Activated CD4-positive, alpha-beta T cell treated with anti-CD3 and anti-CD28 coated beads, Interleukin-2, Interleukin-4, amounts not matched to agents 100 ng/mL and 50 ng/mL, durations not matched to agents 16 hours and 8 hours (primary cell): ENCODE measurements at places on chromosomes 16 and 17.

- no peak for DNase-seq
Observed at GRCh38 chr16:87216841-87217275, 100.3 kb downstream of the C16orf95 start.

- peak; percentile 65 for DNase-seq
Observed at GRCh38 chr16:69338557-69339288, 641 bp downstream of the COG8 start.

GRCh38 chr16:11326084-11326736 is 19.0 kb upstream of the RMI2 start:
- DNase-seq: no peak

- DNase-seq: no peak
Observed at GRCh38 chr16:15972046-15972868, 22.8 kb downstream of the ABCC1 start.

GRCh38 chr17:50928646-50929045 is 62.5 kb upstream of the TOB1 start:
- DNase-seq: no peak

GRCh38 chr17:63984651-63985386 is 12.1 kb upstream of the SCN4A start:
- peak; percentile 68 for DNase-seq

GRCh38 chr16:51825779-51826178 is 674.7 kb upstream of the SALL1 start:
- no peak for DNase-seq

DNA sequence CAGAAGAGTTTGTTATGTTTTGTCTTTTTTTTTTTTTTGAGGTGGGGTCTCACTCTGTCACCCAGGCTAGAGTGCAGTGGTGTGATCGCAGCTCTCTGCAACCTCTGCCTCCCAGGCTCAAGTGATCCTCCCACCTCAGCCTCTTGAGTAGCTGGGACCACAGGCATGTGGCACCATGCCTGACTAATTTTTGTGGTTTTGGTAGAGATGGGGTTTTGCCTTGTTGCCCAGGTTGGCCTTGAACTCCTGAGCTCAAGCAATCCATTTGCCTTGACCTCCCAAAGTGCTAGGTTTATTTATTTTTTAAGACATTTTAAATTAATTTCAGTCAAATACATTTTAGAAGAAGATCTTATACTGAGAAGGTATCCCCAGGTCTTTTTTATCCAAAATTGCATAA is 366.7 kb downstream of the KCNJ2 start:
- no peak for DNase-seq

- DNase-seq: no peak
Observed at GRCh38 chr17:37710344-37710886, 34.4 kb downstream of the HNF1B start.

DNA sequence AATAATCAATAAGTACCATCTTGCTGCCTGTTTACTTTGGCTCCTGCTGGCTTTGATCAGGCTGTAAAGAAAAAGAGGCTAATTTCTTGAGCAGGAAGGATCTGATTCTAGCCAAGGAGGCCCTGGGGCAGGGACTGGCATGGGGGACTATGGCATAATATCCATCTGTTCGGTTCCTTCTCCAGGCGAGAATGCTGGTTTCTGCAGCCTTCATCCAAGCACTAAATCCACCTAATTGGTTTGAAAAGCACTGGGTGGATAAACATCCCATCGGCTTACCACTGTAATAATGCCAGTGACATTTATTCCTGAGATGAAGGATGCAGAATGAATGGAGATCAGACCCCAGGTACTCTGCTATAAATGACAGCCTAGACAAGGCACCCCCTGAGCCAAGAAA is 180.0 kb upstream of the ASIC2 start:
- no peak for DNase-seq

DNA sequence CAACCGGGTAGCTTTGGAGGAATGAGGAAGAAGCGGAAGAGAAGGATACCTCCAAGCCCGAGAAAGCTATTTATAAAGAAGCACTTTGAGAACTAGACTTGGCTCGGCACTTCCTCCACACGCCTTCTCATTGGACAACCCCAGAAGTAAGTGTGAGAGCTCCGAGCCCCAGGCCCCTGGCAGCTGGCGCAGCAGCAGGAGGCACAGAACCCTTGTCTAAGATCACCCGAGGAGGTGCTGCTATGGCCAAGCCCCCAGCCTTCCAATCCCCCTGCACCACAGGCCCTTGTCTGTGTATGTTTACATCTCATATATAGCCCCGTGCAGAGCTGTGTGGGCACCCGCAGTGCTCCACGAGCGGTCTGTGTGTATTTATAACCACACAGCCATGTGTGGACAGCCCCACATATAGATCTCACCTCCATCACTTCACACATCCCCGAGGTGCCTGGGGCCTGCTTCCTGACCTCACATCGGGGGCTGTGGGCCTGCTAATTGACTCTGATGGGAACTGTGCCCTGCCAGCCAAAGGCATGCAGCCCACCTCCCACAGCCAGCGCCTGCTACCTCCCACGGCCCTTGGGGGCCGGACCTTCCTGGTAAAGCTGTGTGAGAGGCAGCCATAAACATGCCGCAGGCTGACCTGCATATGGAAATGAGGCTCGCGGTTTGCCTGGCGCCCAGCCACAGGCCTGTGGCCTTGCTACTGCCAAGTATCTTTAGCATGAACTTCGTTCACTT is 96.1 kb downstream of the C17orf67 start:
- DNase-seq: no peak

GRCh38 chr17:13862346-13862745 is 207.0 kb upstream of the COX10 start:
- DNase-seq: no peak

DNA sequence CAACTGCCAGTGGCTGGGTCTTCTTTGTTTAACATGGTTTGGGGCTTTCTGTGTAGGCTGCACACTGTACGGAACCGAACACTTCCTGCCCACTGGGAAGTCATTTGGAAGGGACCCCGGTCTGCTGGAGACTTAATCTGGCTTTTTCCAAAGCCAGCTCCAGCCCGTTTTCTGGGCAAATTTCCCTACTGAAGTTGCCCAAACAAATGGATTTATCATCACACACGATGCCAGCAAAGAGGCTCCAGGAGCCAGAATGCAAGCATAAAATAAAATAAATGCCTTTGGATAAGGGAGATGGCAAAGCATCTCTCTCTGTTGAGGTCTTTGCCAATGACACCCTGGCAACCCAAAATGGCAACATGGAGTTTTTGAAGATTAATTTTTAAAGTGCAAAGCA is 259.9 kb upstream of the IRX3 start:
- no peak for DNase-seq

GRCh38 chr17:54408731-54409130 is 491.9 kb upstream of the TOM1L1 start:
- no peak for DNase-seq

GRCh38 chr17:10984220-10984619 is 146.3 kb upstream of the PIRT start:
- no peak for DNase-seq

DNA sequence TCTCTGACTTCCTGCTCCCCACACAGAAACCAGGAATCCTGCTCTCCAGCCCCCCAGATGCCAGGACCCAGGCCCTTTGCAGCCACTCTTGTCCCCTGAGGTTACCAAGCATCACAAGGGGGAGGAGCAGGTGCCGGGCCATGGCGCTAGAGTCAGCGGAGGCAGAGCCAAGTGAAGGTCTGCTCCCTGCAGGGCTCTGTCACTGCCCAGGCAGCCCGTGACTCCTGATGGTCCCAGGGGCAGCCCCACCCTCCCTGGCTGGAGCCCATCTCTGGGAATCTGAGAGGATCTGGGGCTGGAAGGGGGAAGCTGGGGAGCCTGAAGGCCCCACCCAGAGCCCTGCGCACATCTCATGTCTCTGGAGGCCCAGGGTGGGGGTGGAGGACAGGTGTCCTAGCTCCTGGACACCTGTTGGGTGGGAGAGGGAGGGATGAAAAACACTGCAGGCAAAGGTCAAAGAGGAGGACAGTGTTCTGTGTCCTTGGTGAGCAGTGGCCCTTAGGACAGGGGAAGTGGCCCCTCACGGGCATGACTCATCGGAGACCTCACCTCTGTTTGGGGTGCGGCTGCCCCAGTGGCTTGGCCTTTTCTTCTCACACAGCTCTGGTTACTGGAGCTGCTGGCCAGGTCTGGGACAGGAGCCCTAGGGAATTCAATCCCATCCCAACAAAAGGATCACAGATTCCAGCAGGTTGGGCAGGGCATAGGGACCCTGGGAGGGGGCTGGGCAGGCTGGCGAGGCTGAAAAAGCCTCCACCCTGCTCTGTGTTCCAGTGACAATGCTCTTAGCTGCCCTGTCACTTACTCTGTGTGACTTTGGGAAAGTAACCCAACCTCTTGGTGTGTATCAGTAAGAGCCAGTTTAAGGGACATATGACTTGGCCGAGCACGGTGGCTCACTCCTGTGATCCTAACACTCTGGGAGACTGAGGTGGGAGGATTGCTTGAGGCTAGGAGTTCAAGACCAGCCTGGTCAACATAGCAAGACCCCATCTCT is at the start of gene PRSS36:
TSS of gene PRSS36 (minus strand) at position 173 of the 997 bp plus-strand sequence. CDS start at position 142, 31 bp downstream.
- DNase-seq: no peak

DNA sequence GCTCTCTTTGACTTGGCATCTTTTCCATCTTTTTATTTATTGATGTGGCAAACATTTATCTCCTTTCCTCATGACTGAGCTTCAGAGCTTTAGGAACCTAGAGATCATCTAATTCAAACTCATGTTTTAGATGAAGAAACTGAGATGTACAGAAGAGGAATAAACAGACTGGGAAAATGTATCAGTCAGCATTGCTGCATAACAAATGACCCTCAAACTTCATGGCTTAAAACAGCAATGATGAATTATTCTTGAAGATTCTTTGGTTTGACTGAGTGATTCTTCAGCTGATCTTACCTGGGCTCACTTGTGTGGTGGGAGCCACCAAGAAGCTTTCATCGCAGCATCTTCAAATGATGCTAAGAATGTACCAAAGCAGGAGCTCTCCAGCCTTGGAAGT is 44.0 kb upstream of the IRF8 start:
- DNase-seq: no peak

GRCh38 chr17:63039899-63040602 is 74.0 kb downstream of the TANC2 start:
- DNase-seq: peak; percentile 22

DNA sequence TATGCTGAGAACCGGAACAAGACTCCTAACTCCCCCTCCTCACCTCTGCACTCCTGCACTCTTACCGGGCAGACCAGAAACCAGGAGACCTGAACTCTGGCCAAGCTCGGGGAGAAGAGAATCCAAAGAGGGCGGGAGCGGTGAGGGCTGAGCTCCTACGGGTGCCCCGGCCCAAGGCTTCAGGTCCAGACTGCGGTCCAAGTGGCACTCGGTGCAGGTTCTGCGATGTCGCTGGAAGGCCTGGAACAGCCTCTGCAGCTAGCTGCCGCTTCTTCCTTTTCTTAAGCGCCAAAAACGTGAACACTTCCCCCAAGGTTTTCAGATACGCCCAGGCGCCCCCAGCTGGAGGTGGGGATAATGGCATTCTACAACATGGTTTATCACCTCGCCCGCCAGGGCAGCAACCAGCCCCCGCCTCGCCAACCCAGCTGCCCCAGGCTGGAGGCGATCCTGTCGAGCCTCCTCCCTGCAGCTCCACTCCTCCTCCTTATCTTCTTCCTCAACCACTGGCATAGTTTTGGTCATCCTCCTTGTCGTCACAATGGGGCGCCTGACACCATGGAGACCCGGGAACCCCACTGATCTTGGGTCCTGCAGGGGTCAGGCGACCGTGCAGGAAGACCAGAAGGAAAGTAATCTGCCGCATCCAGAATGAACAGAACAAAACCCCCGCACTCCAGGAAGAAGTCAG is 1735.9 kb downstream of the TP53TG3F start:
- DNase-seq: no peak

- DNase-seq: peak; percentile 11
Observed at GRCh38 chr17:32596628-32597027, 109.8 kb downstream of the CDK5R1 start.

- DNase-seq: peak; percentile 45
Observed at GRCh38 chr16:50313596-50314478, 47.5 kb downstream of the ADCY7 start.

DNA sequence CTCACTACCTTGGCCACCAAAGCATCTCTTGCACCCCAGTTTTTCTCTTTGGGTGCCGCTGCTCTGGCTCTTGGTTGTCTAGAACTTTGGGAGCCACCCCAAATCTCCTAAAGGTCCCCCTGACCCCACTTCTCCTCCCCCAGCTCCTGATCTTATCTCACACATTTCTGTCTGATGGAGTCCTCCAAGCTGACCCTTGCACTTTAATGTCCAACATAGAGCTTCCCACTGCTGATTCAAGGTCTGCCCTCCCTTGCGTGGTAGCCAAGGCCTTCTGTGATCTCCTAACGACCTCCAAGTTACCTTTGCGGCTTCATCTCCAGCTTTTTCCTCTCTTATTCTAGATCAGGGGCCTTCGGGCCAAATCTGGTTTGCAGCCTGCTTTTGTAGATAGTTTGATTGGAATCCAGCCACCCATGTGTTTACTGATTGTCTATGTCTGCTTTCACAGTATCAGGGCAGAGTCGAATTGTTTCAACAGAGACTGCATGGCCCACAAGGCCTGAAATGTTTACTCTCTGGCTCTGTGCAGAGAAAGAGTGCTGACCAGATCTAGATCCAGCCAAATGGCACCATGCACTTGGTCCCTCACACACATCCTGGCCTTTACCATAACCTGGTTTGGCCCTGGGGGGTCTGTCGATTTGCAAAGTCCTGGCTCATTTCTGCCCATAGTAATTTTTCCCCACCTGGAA is 168.6 kb downstream of the HAPSTR1 start:
- no peak for DNase-seq

- DNase-seq: no peak
Observed at GRCh38 chr16:49959552-49960277, 65.3 kb upstream of the CNEP1R1 start.

DNA sequence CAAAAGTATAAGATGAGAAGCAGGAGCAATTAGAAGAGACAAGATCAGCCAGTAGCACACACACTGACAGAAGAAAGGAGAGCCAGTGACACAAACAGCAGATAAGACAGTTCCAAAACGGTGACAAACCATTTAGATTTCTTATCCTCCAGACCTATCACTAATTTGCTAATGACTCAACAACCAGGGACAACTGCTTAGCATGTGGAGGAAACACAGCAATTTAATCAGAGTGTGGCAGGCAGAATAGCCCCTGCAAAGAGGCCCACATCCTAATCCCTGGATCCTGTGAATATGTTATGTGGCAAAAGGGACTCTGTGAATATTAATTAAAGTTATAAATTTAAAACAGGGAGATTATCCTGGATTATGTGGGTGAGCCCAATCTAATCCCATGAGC is 81.1 kb downstream of the CACNG1 start:
- DNase-seq: no peak

DNA sequence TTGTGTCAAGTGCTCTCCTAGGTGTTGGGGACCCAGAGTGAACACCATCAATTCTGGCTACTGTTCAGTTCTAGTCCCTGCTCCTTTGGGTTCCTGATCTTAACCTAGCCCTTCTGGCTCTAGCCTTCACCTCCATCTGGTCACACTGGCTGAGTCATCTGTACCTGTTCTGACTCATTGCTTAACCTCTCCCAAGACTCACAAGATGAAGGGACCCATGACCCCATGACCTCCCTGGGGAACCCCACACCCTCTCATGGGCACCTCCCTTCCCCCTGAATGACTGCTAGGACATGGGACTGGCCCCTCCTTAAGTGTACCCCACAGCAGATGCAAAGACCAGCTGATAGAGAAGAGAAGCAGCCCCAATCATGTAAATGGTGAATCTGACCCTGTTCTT is 345.8 kb upstream of the CDH5 start:
- peak; percentile 1 for DNase-seq

- no peak for DNase-seq
Observed at GRCh38 chr17:77490361-77491183, 349.8 kb downstream of the SEC14L1 start.
